Endothelial cell (in vitro differentiated cells): ENCODE measurements at places on chromosomes 1 and 21. TPM values are rescaled to one million over a fixed set of nuclear protein-coding genes. Genes with fewer than 3 reads are reported as not detected.

DNA sequence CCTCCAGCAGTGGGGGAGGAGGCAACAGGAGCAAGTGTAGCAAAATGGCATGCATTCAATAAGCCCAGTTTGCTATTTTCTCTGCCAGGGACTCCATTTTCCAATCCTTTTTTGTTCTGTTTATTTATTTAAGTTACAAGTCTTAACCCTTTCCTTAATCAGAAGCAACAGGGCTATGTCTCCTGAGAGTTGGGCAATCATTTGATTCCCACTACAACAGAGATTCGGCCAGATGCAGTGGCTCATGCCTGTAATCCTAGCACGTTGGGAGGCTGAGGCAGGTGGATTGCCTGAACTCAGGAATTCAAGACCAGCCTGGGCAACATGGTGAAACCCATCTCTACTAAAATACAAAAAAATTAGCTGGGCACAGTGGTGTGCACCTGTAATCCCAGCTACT, 25.5 kb downstream of the RCC2 start:
- H3K4me3 ChIP-seq = no peak overlapping the region
- no peaks in the 10 kb centered on the region for H3K4me1 ChIP-seq
- no peak overlapping the region for H3K27ac ChIP-seq

- H3K4me3 ChIP-seq = no peak overlapping the region
- no peaks in the 10 kb centered on the region for H3K36me3 ChIP-seq
- H3K4me1 ChIP-seq = no peaks in the 10 kb centered on the region
- no peak overlapping the region for H3K27ac ChIP-seq
- DNase-seq = no peak
Observed at GRCh38 chr1:169521226-169521625, 35.5 kb upstream of the SLC19A2 start.

DNA sequence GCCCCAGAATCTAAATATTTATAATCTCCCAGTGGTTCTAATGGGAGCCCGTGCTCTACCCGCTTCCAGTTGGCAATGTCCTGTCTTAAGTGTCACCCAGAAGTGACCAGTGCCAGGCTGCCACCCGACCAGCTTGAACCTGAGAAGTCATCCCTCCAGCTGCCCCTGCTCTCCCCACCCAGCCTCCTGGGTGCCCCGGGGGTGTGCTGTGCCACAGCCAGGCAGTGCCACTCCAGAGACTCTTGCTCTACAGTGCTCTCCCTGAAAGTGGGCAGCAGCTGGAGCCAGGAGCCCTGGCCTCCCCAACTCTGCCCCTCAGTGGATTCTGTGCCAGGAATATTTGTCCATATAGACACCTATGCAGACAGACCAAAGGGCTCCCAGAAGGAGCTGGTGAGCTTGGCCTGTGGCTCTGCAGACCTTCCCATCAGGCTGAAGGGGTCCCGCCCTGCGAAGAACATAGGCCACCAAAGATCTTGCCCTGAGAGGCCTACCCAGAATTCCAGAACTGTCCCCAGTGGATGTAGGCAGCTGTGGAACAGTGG, 9.0 kb upstream of the EPS8L3 start:
- DNase-seq = no peak
- H3K27me3 ChIP-seq = peaks cover 3% of the 10 kb centered on the region
- no peaks in the 10 kb centered on the region for H3K36me3 ChIP-seq
- H3K4me3 ChIP-seq = no peak overlapping the region

Gene NUF2
- total RNA-seq = 6.0 TPM

GRCh38 chr1:13865851-13866250, 165.9 kb downstream of the PRDM2 start:
- H3K27ac ChIP-seq = no peak overlapping the region
- no peaks in the 10 kb centered on the region for H3K36me3 ChIP-seq
- H3K27me3 ChIP-seq = peaks cover 1% of the 10 kb centered on the region
- DNase-seq = no peak

DNA sequence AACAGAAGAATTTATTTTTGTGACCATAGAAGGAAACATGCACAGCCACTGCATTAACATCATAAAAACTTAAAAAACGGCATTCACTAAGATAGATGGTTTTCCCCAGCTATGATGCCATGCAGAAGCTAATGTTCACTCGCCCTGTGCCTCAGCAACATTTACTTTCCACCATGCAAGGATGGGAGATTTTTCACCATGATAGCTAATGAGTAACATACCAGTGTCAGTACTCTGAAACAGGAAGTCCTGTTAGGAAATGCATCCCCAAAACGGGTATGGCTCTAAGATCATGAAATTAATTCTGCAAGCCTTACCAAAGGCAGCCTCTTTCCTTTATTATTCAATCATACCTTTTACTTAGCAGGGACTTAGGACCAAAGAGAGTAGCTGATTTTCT, 17.5 kb upstream of the VAMP3 start:
- no peak for DNase-seq
- no peaks in the 10 kb centered on the region for H3K36me3 ChIP-seq
- no peak overlapping the region for H3K27ac ChIP-seq
- no peak overlapping the region for H3K4me3 ChIP-seq
- H3K27me3 ChIP-seq = no peaks in the 10 kb centered on the region

DNA sequence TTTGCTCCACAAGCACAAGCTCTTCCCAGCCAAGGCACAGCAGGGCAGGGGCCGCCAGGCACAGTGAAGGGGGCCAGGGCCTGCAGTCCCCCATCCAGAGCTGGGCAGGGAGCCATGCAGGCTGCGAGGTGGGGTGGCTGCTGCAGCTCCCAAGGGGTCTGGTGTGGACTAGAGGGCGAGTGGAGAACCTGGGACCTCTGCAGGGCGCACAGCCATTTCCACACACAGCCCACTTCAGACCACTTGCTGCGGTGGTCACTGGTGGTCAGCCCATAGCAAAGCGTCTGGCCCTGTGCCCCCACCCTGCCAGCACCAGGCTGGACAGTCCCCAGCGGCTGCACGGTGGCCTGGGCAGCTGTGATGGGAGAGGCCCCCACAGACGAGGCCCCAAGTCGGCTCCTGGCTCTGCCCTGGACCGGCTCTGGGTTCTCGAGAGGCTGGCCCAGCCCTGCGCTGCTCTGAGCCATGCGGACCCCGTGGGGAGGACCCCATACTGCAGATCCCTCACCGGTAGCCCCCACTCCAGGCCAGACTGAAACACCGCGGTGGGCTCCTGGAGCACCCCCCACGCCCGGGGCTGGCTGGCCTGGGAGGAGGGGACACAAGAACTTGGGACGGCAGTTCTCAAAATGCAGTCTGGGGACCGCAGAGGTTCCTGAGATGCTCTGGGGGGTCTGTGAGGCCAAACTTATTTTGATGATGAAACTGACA, 47.1 kb upstream of the COL6A2 start:
- H3K4me1 ChIP-seq = peaks cover 4% of the 10 kb centered on the region
- no peak overlapping the region for H3K4me3 ChIP-seq
- H3K27ac ChIP-seq = no peak overlapping the region
- DNase-seq = no peak

DNA sequence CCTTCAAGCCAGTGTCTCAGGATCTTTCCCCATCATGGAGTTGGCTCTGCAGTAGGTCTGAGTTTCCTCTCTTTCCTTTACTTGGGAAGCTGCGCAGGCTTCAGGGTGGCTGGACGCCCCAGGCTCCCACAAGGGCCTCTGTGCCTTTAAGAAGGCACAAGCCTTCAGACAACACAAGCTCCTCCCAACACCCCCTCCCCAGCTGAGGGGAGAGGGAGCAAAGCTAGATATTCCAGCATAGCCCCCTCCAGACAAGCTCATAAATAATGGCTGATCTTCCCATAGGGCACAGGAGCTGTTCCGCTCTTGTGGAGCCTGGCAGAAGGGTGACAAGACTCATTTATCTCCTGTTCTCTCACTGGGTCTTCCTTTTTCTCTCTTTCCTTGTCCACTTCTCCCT, 27.9 kb upstream of the ATP2B4 start:
- H3K27me3 ChIP-seq = peaks cover 2% of the 10 kb centered on the region
- no peak for DNase-seq
- no peak overlapping the region for H3K4me3 ChIP-seq

DNA sequence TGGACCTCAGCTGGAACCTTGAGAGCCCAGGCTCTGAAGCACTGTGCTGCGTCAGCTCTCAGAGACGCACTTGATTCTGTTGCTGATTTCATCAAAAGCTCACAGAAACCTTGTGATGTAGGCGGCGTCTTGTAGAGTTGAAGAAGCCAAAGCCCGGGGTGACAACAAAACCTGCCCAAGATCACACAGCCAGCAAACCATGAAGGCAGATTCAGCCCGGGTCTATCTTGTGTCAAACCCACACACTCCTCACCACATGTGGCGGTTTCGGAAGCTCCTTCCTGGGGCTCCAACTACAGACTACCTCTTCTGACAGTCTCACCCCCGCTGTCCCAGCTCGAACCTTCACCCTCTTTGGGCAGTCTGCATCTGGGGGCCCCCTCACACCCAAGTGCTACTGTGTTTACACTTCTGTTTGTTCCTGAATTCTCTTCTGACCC, 50.4 kb downstream of the TENT5C start:
- no peak overlapping the region for H3K4me3 ChIP-seq
- no peaks in the 10 kb centered on the region for H3K36me3 ChIP-seq
- no peak for DNase-seq

DNA sequence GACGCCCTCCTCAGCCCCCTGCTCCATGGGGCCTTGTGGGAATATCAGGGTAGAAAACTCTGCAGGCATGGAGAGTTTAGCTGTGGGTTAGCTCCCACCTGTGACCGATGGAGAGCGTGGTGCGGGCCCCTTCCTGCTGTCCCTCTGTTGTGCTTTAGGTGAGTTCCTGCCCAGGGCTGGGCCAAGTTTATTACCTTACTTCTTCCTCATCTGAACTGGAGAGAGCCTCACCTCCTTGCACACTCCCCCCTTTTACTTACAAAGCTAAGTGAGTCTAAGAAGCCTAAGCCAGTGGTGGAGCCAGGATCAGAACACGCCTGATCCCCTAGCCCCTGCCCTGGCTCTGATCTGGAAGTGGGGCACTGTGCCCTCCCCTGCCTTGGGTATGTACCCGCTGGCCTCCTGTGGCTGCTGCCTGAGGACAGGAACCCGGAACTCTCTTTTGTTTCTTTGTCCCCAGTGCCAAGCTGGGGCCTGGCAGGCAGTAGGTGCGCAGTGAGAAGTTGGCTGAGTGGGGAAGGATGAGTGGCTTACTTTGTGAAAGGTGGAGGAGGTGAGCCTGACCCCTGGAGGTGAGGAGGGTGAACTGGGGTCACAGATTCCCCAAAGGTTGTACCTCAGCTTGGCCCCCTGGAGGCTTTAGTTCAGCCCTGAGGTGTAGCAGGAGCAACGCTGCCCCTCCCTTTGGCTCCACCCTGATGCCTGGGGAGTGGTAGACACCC, 32.9 kb downstream of the ARHGEF10L start:
- H3K4me3 ChIP-seq = no peak overlapping the region
- H3K4me1 ChIP-seq = peaks cover 22% of the 10 kb centered on the region
- H3K27ac ChIP-seq = no peak overlapping the region
- peaks cover 12% of the 10 kb centered on the region for H3K27me3 ChIP-seq
- H3K36me3 ChIP-seq = no peaks in the 10 kb centered on the region

Gene C1orf210
- not detected for total RNA-seq

Gene NOS1AP
- 19.8 TPM for total RNA-seq

- no peak overlapping the region for H3K27ac ChIP-seq
- H3K4me3 ChIP-seq = no peak overlapping the region
- no peaks in the 10 kb centered on the region for H3K36me3 ChIP-seq
Observed at GRCh38 chr1:47725511-47725991, 271.6 kb downstream of the TRABD2B start.

Gene SYCP1
- not detected for total RNA-seq

GRCh38 chr1:162141281-162142054, 72.0 kb downstream of the NOS1AP start:
- peaks cover 4% of the 10 kb centered on the region for H3K27me3 ChIP-seq
- peaks cover 3% of the 10 kb centered on the region for H3K36me3 ChIP-seq
- no peak overlapping the region for H3K4me3 ChIP-seq
- H3K4me1 ChIP-seq = peaks cover 52% of the 10 kb centered on the region

DNA sequence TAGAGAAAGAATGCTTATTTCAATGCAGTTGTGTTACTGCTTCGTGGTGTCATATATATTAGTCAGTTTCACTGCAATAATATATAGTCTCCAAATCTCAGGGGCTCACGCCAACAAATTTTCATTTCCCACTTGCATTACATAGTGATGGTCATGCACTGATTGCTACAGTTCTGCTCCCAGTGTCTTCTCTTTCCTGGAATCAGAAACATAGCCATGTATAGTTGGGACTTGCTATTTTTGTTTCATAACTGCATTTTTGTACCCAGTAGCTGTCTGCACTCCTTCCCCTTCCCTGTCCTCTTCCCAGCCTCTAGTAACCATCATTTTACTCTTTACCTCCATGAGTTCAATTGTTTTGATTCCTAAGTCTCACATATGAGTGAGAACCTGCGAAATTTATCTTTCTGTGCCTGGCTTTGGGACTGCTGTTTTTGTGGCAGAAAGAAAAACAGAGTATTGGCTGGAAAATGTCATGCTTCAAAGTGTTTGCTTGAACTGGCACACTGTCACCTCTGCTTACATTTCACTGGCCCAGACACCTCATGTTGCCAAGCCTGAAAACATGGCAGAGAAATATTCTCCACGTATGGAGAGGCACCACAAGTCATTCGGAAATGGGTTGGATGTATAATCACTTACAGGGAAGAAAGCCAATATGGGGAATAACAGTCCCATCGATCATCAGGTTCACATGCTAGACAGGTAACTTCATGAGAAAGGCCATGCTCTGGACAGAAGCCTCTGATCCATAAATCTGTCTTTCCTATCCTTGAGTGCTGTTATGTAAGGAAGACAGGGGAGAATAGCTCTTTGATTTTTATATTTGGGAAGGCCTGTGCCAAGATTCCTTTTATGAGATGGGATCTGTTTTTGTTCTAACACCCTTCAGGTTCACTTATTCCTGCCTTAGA, 60.4 kb upstream of the BACH1 start:
- no peak overlapping the region for H3K27ac ChIP-seq
- H3K27me3 ChIP-seq = no peaks in the 10 kb centered on the region

Gene ARHGEF10L
- total RNA-seq = 3.1 TPM

Gene CHI3L2
- 1.3 TPM for total RNA-seq

Gene SLC1A7
- total RNA-seq = not detected

Gene DEPDC1
- 4.6 TPM for total RNA-seq

DNA sequence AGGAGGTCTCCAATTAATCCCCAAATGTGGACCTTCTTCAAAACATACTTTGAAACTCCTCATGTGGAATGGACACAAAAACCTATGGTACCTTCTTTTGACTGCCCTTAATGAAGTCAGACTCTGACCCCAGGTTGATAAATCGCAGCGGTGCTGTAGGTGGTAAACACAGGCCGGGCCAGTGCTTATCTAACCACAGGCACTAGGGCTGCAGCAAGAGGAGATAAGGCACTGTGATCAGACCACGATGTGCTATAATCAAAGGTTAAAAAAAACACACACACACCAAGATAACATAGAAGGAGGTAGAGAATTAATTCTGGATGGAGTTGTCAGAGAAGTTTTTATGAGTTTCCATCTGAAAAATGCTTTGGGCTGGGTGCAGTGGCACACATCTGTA, 52.3 kb upstream of the SIPA1L2 start:
- no peak for DNase-seq
- H3K27ac ChIP-seq = no peak overlapping the region
- H3K36me3 ChIP-seq = no peaks in the 10 kb centered on the region

Gene KDF1
- total RNA-seq = 0.21 TPM

Gene LCE1B
- not detected for total RNA-seq

Gene TTLL10
- not detected for total RNA-seq
